Islet precursor cell (in vitro differentiated cells): ENCODE measurements at places on chromosomes 7 and 10.

- DNase-seq, result no peak
Measured at GRCh38 chr7:40276061-40276460, 141.3 kb downstream of the SUGCT start.

DNA sequence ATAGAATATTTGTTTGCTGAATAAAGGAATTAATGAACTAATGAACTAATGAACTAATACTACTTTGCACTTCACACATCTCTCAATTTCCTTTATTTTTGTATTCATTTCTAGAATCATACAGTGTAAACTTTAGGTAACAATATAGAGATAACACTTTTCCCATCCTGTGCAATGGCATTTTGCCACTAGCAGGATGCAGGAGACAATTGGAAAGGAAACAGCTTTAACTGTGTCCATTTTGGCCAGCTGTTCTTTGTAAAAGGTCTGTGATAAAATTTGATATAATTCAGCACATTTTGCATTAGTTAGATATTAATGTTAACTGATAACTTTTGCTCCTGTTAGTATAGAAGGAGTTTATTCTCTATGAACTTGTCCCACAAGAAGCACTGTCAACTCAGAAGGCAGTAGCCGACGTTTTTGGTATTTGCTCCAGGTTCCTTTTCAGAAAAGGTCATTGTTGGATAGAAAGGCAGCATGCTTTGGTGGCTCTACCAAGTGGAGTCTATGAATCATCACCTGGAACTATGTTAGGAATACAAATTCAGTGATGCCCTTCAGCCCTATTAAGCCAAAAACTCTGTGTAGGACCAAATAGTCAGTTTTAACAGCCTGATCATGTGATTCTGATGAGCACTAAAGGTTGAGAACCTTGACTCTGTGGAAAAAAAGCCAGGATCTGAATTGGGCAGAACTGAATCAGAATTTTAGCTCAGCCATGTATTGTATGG is 86.6 kb downstream of the NRG3 start:
- DNase-seq, result no peak

DNA sequence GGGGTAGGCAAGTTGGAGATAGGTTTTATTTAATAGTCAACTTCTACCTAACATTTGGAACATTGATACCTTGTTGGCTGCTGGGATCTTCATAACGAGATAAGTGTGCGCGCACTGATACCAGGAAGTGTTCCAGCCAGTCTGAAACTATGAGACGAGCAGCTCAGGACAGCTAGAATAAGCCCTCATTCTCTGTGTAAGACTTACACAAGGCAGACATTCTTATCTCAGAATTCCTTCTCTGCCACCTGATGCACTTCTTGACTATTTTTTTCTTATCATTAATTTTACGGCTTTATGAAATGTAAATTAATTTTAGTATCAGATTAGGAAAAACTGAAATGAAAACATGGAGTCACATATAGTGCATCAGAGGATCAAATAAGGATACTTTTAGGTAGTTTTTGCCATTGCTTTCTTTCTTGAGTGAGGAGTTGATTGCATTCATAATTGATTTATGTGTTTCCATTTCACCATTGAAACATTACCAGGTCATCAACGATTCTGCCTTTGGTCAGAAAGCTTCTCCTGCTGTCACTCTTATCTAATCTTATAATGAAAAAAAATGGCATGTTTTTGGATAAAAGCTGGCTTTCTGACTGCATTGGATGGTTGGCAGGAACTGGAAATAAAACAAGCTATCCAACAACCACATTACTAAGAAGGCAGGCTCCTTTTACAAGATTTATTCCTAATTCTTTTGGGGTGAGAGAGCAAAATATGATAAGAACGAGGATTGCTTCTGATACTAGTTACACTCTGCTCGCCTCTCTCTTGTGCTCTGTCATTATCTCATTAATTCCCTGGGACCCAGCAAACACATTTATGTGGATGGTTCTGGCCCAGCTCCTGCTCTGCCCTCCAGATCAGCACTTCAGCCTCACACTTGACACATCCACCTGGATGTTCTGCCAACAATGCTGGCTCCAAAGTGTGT is 40.4 kb upstream of the ABCB5 start:
- no peak for DNase-seq

- DNase-seq, result no peak
Measured at GRCh38 chr10:86252079-86252478, 114.5 kb downstream of the GRID1 start.

DNA sequence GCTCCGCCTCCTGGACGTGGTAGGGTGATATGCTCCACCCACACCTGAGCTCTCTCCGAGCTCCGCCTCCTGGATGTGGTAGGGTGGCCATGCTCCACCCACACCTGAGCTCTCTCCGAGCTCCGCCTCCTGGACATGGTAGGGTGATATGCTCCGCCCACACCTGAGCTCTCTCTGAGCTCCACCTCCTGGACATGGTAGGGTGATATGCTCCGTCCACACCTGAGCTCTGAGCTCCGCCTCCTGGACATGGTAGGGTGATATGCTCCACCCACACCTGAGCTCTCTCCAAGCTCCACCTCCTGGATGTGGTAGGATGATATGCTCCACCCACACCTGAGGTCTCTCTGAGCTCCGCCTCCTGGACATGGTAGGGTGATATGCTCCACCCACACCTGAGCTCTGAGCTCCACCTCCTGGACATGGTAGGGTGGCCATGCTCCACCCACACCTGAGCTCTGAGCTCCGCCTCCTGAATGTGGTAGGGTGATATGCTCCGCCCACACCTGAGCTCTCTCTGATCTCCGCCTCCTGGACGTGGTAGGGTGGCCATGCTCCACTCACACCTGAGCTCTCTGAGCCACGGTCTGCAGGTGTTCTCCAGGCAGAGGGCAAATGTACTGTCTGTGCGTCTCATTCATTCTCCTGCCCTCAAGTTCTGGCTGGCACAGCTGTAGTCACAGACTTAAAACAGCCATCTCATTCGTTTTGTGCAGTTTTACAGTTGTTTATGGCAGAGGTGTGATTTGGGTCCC is 252.4 kb downstream of the DIP2C start:
- no peak for DNase-seq

DNA sequence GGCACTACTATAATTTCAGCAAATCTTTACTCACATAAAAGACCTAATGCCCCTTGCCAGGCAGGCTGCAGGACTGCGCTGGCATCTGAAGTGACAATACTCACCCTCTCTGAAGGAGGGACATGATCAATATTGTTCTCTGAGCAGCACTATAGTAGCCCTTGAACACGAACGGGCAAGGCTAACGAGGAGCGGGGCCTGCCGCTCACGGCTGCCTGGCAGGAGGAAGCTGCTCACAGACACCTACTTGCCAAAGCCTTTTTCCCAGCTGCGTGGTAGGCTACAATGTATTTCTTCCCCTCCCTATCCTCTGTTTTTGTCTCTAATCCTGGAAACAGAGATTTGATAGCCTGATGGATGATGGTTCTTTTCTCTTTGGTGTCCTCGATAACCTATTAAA is 19.9 kb downstream of the PUS7 start:
- no peak for DNase-seq
